ENCODE measurements at places on chromosomes 4 and X.

DNA sequence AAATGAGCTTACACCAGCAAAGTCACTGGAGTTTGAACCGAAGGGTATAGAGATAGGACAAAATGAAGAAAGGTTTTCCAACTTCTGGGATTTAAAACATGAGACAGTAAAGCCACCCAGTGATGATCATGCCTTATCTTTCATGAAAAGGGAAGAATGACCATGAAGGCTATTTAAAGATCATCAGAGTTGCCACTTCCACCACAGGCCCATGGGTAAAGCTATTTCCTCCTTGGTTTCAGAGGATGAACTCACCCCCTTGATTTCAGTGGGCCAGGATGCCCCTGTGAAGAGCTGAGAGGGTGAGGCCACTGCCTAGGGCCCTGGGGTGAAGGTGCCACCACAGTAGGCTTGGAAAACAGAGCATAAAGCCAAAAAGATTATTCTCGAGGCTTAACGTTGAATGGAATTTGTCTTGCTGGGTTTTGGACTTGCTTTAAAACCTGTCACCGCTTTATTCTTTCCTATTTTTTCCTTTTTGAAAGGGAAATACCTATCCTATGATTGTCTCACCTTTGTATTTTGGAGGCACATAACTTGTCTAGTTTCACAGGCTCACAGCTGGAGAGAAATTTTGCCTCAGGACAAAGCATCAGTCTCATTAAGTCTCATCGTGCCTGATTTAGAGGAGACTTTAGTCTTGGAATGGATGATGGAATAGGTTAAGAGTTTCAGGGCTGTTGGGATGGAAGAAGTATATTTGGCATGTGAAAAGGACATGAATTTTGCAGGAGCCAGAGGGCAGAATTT is 254.0 kb downstream of the SNCA start:
- DNase-seq: no peak

DNA sequence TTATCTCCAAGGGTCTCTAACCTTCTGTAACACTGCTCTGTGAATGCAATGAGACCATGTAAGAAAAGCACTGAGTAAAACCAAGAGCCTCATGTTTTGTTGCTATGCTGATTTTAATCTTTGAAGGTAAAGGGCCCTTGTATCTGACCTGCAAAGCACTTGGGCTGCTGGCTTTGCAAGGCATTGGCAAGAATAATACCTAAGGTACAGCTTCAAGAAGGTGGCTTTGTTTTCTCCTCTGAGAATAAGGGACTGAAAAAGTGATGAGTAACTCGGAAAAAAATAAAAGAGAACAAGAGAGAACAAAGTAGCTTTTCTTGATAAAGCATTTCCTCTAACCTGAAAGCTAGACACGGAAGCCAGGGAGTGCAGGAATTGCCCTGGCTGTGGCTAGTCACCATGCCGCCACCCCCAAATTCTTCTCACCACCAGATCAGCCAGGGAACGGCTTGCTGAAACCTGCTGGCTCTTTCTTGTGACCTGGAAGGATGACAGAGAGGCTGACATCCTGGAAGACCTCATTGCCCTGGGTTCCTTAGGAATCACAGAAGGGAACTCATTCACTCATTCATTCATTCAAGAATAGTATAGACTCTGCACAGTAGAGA is 41.8 kb upstream of the HS3ST1 start:
- DNase-seq: no peak

GRCh38 chrX:36898301-36898700 is 109.9 kb upstream of the FAM47C start:
- DNase-seq: peak; percentile 24

- peak; percentile 92 for DNase-seq
These were observed at the start of gene TMEM156 for GRCh38 chr4:39032218-39033085. Gene TMEM156, minus strand, starts transcription at chr4:39032409. Its CDS starts 96 bp downstream, at chr4:39032313.

DNA sequence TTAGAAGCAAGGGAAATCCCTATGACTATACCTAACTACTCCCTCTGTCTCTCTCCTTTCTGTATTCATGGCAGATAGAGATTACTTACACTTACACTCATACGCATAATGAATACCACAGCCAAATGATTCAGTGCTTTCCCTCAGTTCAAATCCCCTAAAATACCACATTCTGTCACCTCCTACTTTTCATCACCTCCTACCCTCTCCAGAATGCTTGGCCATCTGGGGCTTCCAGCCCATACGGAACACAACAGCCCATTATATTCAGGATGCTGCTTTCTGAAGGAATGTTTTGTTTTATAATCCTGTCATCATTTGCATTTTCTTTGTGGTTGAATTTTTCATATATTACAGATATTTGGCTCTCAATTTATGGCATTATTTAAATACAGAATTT is 361.6 kb downstream of the GRIA2 start:
- DNase-seq: no peak

Measured in NB4 (cell line).